ENCODE measurements at places on chromosomes 12 and 14. TPM values are rescaled to one million over a fixed set of nuclear protein-coding genes. Genes with fewer than 3 reads are reported as not detected.

- DNase-seq = no peak
Observed at GRCh38 chr12:64687816-64688215, 71.4 kb downstream of the GNS start.

DNA sequence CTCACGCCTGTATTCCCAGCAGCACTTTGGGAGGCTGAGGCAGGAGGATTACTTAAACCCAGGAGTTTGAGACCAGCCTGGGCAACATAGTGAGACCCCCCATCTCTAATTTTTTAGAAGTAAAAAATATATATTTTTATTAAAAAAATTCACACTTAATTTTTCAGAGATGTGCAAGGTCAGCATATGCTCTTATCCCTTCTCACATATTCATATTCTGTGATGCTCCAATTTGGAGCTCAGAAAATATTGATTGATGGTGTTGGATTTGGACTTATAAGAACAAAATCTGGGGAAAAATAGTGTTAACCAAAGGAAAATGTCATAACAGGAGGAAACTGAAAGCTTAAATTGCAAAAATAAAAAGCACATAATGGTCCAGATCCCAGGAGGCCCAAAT, 9.7 kb downstream of the RAN start:
- no peak for DNase-seq

- no peak for DNase-seq
Observed at GRCh38 chr12:53093777-53094393, 3.6 kb upstream of the IGFBP6 start.

MEG3 gene
- 56.2 TPM for total RNA-seq

KCNH3 gene
- 0.10 TPM for total RNA-seq

- DNase-seq = peak; percentile 34
Observed at GRCh38 chr14:101232340-101233020, 328.8 kb upstream of the DIO3 start.

- no peak for DNase-seq
Observed at GRCh38 chr12:65045269-65045668, 75.8 kb downstream of the WIF1 start.

DNA sequence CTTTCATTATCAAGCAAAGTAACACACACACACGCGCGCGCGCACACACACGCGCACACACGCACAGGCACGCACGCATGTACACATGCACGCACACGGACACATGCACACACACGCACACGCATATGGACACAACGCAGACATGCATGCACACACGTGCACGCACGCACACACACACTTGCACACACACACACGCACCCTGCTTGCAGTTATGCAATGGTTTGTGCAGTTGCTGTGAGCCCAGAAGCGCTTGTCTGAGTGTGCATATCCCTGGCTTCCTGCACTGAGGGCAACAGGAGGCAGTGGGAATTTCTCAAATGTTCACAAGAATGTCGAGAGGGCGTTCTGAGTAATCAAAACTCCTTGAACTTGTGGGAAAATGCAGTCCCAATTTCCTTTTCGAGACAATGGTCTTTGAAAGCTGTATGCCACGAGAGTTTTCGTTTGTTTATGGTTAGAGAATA, 41.6 kb downstream of the NFKBIA start:
- no peak for DNase-seq

- DNase-seq = no peak
Observed at GRCh38 chr12:110065540-110065939, 17.2 kb upstream of the C12orf76 start.

DNA sequence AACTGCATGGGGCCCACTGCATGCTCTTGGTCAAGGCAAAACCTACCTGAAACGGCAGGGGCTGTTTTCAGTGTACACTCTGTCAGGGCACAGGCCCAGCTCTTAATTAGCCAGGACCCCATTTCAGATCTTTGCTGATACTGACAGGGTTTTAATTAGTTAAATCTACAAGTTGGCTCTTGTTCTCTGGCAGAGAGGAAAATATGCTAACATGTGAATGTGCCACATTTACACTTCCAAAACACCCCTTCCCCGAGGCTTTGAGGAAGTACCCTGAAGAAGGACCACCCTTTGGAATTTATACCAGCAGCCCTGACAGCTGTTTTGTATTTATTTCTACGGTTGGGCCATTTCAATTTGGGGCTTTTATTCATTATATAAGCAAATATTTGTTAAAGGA, 66.3 kb downstream of the OTX2 start:
- DNase-seq = no peak

DNA sequence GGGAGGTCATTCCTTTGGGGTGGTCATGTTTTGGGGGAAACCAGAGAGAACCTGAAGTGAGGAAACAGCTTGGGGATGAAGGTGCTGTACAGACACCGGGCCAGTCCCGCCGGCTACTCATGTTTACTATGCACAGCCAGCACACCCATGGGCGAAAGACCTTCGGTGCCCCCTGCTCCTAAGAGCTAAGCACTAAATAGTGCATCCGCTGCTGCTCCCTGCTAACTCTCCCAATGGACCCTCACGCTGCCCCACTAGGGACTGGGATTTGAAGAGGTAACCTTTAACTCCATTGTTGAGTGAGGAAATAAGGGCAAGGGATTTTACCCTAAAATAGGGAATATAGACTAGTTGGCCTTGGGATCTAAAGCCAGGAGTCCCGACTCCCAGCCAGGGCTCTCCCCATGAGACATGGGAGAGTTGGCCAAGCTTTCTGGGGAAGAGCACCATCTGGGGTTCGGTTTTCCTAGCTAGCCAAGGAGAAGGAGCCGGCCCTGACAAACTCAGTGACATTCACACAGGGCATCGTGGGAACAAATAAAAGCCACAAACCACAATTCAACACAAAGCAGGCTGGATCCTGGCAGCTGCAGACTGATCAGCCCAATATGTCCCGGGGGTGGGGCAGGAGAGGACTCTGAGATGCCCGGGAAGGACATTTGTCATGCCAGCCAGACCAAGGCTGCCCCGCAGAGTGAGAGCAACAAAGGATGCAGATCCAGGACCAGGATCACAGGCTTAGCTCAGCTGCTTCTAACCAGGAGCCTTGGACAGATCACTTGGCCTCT, 91.7 kb downstream of the SINHCAF start:
- peak; percentile 51 for DNase-seq

DNA sequence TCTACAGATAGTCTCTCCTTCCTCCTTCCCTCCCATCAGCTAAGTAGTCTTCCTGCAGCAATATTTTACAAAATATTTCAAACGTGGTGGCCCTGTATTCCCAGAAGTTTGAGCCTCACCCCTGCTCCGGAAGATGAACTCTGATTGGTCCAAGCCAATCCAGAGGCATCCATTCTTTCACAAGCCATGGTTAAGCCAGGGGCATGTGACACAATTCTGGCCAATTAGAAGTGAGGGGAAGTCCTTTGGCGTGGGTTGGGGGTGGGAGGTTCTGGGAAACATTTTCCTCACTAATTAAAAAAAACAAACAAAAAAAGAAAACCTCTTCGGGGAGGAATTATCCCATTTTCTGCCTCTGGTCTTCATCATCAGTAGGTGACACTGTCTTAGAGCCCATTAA, 69.4 kb upstream of the GSC start:
- no peak for DNase-seq

DNA sequence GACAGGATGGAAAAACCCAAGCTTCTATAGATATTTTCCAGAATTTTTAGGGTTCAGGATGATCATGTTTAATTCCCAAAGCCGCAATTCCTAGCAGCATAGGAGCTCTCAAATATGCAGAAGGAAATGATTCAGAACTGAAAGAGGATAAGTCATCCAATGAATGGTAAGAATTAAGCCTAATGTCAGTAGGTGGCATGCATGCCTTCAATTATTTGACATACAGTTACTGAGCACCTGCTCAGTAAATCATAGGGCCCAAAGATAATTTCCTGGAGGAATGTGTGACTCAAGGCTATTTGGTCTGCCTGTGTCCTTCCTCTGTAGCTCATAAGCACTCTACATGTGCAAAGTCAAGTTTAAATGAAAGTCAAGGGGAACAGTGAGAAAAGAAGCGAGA, 116.8 kb upstream of the SLC38A4 start:
- DNase-seq = no peak

- DNase-seq = no peak
Observed at GRCh38 chr12:33129500-33129899, 232.9 kb upstream of the PKP2 start.

DNA sequence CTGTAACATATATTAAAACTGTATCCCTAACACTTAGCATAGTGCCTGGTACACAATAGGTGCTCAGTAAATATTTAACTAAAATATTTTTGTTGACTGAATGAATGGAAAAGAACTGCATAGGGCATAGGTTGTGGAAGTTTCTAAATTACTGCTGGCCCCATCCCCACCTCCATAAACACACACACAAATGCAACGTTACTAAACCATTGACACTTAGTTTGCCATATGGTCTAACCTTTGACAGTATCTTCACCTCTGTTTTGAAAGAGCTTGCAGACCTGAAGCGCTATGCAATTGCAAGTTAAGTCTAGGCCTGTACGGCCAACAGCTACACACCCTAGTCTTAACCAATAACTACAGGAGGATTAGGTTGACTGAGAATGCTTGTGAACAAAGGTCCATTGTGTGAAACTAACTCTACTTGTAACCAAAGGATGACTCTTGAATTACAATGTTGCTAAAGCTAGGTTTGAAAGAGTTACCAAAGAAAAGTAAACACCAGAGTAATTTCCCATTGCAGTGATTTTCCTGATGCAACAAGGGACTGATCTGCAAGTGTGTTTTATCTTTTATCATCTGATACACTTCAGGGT, 924 bp upstream of the MANSC1 start:
- no peak for DNase-seq

DNA sequence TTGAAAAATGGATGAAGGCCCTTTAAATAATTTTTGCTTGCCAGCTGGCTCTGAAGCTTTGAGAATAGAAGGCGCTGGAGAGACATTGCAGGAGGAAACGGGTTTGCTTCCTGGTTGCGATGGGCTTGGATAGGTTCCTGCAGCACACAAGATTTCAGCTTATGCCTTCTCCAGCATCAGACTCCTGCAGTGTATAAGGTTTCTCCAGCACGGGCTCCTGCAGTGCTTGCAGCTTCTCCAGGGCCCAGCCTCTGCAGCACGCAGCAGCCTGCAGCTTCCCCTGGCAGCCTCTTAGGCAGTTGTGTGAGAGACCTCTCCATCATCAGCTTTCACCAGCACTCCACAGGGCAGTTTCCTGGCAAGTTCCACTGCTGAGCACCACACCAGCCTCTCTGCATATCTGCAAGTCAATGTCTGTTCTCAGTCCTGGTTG, 78.7 kb upstream of the ZDHHC17 start:
- no peak for DNase-seq

METTL25 gene
- total RNA-seq = 15.1 TPM

DNA sequence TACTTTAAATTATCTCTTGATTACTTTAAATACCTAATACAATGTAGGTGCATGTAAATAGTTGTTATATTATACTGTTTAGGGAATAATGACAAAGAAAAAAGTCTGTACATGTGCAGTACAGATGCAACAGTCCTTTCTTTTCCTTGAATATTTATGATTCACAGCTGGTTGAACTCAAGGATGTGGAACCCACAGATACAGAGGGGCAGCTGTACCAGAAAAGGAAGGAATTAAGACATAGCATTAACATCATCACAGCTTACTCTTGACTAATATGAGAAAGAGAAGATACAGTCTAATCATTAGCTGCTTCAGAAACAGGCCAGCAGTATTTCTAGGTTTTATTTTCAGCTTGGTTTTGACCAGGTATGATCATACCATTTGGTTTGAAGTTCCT, 34.7 kb upstream of the AP4S1 start:
- no peak for DNase-seq

DLST gene
- total RNA-seq = 85.0 TPM

DNA sequence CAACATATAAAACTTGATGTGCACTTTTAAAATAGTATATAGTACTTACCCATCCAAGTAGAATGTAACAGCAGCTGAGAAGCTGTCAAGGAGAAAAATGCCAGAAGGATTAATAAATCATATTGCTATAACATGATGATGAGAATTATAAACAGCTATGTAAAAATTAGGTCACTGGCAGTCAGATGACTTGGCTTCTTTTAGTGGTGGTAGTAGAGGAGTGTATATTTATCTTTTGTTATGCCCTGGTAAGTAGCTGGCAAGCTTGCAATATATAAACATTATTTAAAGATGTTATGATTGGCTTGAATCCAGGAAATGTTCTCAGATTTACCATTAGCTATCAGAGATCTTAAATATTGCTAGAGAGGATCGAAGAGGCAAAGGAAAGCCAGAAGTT, 471.0 kb upstream of the MGAT4C start:
- DNase-seq = no peak

PLEKHG7 gene
- not detected for total RNA-seq

- no peak for DNase-seq
Observed at GRCh38 chr14:100165831-100166440, 6.5 kb upstream of the DEGS2 start.

MLEC gene
- 92.5 TPM for total RNA-seq

GRCh38 chr14:92122351-92122677, 545 bp downstream of the CPSF2 start:
- no peak for DNase-seq

IQSEC3 gene
- total RNA-seq = 3.6 TPM

OR6C2 gene
- total RNA-seq = not detected

NEMP1 gene
- 12.4 TPM for total RNA-seq

SDS gene
- total RNA-seq = 0.62 TPM

OR2AP1 gene
- total RNA-seq = not detected
